COR-L47 (cell line): ENCODE measurements at places on chromosomes 3 and 15.

DNA sequence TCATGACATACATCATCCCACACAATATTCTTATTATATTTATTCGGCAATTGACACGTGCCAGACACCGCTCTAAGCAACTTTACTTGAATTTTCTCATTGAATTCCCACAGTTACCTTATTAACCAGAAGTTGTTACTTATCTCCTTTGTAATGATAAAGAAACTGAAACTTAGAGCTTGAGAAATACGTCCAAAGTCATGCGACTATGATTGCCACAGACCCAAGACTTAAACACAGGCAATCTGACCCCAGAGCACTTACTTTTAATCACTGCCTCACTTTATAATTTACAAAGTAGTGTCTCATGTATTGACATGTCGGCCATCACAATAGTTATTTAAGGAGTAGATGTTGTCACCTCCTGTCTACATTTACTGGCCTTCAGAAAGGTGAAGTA, 64.7 kb downstream of the ATP13A4 start:
- DNase-seq, result no peak

DNA sequence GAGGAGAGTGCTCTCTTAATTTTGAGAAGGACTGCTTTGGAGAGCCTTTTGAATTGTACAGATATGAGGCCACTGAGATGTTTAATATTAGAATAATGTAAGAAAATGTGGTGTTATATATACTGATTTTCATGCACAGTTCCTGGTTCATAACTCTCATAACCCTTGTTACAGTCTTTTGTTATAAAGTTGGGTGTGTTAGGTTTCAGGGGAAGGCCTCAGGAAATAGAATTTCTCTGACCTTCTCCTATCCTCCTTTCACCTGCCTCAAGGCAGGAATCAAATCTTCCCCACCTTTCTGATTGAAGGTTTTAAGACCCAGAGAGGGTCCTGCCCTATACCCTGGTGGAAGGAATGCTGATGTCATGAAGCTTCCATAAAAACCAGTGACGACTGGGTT, 245.9 kb downstream of the NSUN3 start:
- DNase-seq, result no peak

DNA sequence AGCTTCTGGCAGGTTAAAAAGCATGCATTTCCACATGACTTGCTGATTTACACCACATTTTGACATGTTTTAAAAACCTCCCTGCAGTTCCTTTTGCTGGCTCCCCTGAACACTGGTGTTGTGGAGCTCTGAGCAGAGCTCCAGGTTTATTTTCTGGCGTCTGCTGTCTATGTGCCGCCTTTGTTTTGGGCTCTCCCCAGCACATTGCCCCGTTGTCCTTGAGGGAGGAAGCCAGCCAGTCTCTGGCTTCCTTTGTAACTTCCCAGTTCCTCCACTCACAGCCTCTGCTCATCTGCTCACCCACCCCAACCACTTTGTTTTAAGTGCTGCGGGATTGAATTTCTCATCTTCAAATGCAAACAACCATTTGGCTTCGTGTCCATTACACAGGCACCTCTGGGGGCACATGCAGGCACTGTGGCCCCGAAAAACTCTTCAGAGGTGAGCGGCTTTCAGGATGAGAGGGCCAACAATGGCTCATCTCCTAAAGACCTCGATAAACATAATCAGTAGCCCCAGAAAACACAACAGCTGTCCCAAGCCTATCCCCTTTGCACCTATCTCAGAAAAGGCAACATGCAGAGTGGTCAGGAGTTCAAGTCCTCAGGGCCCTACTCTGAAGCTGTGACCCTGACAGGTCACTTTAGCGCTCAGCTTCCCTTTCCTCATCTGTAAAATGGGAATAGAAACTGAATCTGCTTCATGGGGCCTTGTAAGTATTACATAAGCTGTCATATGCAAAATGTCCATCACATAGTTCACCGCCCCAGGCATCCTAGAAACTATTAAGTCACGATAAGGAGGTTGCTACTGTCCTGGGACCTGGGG, 1.3 kb upstream of the MEF2A start:
- DNase-seq, result no peak

DNA sequence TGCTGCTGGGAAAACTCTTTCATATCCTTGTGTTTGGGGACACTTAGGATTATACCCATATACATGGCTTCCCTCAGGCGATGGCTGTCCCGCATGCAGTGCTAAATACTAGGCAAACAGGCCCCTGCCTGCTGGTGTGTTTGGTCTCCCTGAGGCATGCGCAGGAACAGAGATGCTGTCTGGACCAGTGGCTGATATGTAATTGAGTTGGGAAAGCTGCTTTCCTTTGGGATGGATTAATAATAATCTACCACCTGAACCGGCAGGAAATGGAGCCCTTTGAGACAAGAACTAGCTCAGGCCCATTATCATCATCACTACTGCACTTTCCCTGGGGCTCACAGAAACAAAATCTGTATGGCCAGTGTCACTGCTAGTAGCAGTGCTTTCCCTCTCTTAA, 18.0 kb downstream of the ZDHHC3 start:
- DNase-seq, result no peak

- DNase-seq, result no peak
These were observed 27.6 kb upstream of the UBE2E2 start for GRCh38 chr3:23175341-23176083.

DNA sequence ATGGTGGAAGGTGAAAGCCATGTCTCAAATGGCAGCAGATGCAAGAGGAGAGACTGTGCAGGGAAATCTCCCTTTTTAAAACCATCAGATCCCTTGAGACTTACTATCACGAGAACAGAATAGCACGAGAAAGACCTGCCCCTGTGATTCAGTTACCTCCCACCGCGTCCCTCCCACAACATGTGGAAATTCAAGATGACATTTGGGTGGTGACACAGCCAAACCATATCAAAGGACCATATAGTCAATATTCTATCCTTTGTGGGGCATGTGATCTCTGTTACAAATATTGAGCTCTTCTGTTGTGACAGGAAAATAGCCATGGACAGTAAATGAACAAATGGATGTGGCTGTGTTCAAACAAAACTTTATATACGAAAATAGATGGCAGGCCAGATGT, 77.2 kb upstream of the ACKR4 start:
- no peak for DNase-seq

DNA sequence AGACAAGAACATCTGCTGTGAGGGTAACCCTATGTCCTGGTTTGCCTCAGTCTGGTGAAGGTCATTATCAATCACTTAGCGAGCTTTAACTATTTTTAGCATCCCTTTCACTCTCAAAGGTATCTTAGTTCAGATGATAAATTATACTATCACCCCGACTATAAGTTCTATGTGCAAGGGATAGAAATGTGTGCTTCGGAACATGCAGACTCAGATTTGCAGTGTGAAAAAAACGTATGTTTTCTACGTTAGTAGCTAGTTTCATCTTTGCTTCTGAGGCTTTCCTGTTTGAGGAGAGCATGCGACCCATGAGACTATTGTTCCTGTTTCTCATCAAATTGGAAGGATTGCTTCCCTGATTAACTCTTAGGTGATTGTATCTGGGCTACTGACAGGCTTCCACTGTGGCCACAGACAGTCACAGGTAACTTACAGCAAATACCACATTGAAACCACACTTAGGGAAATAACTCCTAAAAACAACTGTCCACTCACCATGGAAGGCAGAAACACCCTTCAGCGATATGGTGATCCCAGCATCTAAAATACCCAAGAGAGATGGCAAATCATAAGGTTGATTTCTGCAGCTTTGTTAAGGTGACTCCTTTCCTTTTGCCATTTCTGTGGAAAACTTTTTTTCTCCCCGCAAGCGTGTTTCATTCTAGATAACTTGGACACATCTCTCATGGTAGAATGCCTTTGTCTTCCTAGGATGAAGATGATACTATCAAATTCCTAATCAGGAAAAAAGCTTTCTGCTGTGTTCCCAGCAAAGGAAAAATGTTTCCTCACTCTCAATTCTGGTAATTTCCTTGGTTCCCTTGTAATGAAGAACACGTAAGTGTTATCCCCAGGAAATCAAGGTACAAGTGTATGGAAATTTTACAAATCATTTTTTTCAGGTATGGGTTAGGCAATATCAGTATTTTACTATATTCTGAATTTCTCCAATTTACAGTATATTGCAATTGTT, 5.2 kb downstream of the GCSAM start:
- no peak for DNase-seq

DNA sequence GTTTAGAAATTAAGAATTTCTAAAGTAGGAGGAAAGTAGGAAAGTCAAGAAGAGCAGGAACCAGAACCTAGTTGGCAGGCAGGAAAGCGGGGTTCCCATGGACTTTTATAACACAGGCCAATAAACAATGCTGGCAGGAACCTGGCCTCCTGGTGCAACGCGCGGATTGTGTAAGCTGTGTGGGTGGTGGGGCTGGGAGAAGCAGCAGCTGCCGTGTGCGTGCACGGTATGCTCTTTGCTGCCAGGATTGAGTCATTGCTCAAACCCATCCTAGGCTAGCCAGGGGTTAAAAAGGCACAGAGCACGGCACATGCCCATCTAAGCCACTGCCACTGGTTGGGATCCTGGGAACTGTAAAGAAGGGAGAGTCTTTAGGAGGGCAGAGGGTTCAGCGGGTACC, 209.9 kb upstream of the RGMA start:
- no peak for DNase-seq

DNA sequence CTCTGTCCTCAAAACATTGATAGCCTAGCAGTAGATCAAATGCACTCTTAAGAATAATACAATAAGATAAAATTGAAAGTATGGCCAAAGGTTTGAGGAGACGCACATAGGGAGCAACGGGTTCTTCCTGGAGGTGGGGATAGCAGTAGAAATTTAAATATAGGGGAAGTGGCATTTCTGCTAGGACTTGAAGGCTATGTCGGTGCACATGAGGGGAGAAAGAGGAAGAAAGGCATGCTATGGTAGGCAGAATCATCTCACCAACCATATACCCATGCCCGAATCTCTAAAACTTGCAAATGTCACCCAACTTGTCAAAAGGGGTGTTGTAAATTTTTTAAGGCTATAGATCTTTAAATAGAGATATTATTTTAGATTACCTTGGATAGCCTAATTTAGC, 735.1 kb upstream of the LMCD1 start:
- DNase-seq, result no peak
